ENCODE measurements at places on chromosomes 11 and 22.

DNA sequence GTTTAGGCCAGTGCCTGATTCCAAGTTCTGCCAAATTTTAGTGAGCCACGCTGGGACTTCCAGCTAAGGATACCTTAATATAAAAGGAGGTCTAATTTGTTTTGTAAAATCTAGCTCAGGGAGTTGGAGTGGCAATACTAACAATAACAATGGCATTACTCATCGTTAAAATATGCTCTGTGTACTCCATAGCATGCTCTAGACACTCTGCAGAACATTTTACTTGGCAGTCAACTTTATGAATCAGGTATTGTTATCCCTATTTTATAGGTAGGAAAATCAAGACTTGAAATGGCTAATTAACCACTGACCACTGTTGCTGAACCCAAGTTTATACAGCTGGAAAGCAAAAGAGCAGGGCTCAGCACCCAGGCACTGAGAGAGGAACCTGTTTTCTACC is 485.0 kb upstream of the KIRREL3 start:
- no peak for DNase-seq

GRCh38 chr11:46835897-46836296 is 10.2 kb downstream of the CKAP5 start:
- DNase-seq = no peak

DNA sequence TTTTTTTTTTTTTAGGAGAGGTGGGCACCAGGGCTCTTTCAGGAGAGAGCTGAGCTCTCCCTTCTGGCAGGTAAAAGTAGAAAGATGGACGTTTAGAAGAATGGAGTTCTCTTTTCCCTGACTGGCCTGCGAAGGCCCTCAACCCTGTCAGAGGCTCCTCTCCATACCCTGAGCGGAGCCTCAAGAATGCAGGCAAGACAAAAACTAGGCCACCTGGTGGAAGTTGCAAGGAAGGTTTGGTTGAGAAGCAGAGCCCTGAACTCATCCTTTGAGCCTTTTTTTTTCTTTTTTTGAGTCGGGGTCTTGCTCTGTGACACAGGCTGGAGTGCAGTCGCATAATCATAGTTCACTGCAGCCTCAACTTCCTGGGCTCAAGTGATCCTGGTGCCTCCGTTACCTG is 1.4 kb downstream of the OTOG start:
- DNase-seq = no peak

GRCh38 chr11:2214527-2215229 is 43.1 kb upstream of the TH start:
- no peak for DNase-seq
